ENCODE measurements at places on chromosomes 2 and 18. TPM values are rescaled to one million over a fixed set of nuclear protein-coding genes. Genes with fewer than 3 reads are reported as not detected.

ACTG2 gene
- total RNA-seq = not detected

CDKL4 gene
- total RNA-seq = 1.5 TPM

FIGN gene
- total RNA-seq = not detected

ABCG5 gene
- total RNA-seq = not detected

DSG4 gene
- total RNA-seq = not detected

C2orf81 gene
- under 0.01 TPM for total RNA-seq

CHRNA1 gene
- total RNA-seq = 0.76 TPM

POTEJ gene
- 0.26 TPM for total RNA-seq

SOCS6 gene
- total RNA-seq = 26.8 TPM

FOXI3 gene
- not detected for total RNA-seq

IL36B gene
- not detected for total RNA-seq

KLF7 gene
- total RNA-seq = 14.5 TPM

ANKRD30BL gene
- not detected for total RNA-seq

Measured in dermis lymphatic vessel endothelial cell (primary cell).